ENCODE measurements at places on chromosomes 2 and 18. TPM values are rescaled to one million over a fixed set of nuclear protein-coding genes. Genes with fewer than 3 reads are reported as not detected.
A peak's percentile ranks its signal among the peaks of the same experiment; 100 is the strongest.

DNA sequence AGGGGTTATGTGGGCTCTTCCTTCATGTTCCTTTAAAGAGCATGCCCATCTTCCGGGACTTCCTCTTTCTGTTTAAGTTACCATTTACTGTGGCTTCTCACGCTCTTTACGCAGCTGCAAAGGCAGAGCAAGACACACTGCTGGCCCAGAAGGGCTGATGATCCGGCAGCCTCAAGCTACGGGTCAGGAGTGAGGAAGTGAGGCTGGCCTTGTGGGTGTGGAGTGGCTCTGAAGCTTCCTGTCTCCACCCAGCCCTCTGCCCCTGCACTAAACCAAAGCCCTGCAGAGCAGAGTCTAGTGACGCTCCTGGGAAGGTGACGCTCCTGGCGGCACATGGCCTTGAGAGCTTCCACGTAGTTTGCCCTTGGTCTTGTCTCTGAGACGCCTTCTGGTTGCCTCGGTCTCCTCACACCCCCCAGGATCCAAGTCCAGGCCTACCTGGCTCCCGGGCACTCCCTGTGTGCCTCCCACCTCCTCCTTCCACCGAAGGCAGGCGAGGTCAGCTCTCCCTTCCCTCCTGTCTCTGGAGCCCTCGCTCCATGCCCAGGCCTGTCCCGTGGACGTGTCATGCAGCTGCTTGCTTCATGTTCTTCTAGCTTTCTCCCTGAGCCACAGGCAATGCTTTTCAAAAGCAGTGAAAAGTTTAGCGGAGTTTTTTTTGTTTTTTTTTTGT, 50.3 kb downstream of the ARL4C start:
- no peak for DNase-seq
- H3K36me3 ChIP-seq: no peaks in the 10 kb centered on the region
- H3K27ac ChIP-seq: no peak overlapping the region
- H3K27me3 ChIP-seq: no peaks in the 10 kb centered on the region

DNA sequence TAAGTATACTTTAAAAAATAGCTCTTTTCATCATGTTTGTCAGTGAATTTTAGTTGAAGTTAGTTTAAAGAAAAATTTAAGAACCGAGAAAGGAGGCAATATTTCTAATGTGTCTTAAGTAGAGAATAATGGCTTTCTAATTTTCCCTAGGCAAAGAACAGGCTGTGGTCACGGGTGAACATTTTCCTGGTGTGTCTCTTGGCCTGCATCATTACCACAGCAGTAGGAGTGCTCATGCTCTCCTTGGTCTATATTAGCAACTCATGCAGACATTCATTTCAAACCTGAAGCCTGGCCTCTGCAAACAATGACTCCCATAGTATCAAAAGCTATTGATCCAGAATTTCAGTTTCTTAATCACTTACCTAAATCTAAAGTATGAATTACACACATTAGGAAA, 57.4 kb downstream of the C18orf54 start:
- no peaks in the 10 kb centered on the region for H3K27me3 ChIP-seq
- no peaks in the 10 kb centered on the region for H3K36me3 ChIP-seq
- no peak overlapping the region for H3K27ac ChIP-seq
- no peak for DNase-seq
- no peak overlapping the region for H3K4me3 ChIP-seq
- peaks cover 3% of the 10 kb centered on the region for H3K4me1 ChIP-seq

DNA sequence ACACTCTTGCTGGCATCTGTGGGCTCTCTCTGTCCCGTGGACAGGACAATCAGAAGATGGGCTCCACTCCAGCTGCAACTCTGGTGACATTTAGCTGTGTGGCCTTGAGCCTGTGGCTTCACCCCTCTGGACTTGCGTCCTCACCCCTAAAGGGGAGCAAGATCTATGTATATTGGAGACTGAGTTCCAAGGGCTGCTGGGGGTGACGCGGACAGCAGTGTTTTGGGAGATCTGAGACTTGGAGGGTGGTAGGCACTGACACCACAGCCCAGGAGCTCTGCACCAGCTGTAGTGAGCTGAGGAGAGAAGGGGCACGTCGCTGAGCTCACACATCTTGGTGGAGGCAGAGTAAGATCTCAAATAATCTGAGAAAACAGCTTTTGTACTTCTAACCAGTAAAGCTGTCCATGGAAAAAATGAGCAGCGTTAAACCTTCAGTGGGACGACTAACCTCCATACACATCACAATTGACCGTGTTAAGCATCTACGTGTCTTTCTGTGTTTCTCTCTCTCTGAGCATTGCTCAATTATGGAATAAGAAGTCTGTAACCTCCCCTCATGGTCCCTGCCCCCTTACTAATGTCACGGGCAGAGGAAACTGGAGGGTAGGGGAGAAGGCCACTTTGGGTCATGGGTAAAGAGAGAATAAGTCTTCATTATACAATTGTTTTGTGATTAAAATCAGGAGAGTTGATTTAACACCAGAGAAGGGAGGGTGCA, 85.8 kb downstream of the SH3RF3 start:
- no peak for DNase-seq
- H3K4me3 ChIP-seq: no peak overlapping the region
- no peaks in the 10 kb centered on the region for H3K36me3 ChIP-seq
- no peaks in the 10 kb centered on the region for H3K27me3 ChIP-seq
- no peak overlapping the region for H3K27ac ChIP-seq

DNA sequence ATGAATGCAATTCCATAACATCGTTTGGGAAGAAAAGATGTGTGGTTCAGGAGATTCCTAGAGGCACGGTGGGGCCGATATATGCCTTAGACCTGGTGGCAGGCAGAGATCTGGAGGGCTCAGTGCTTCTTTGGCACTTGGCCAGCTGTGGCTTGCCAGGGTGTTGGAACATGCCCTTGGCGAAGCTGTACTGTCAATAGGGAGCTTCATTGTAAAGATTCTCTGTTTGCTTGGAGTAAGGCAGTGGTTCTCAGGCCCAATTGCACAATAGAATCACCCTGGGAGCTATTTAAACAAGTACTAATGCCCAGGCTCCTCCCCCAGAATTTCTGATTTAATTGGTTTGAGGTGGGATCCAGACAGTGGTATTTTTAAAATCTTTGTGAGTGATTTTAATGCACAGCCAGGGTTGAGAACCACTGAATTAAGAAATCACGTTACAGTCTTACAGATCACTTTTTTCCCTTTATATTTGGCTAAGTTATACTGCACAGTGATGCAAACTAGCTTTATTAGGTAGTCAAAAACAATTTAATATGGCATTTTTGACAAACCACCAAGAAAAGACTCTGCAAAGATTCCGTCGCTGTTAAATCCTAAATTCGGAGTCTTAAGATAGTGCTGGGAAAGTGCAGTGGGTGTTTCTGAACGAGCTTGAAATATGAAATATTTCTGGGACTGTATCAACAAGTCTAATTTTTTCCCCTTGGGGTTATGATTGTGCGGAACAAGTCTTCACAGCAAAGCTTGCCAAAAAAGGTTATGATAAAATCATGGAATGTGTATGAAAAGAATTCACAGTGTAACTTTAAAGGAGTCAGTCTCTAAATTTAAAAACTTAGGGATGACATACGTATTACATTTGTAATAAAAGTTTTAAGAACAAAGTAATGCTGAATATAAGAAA, 78.0 kb downstream of the CRIM1 start:
- H3K4me3 ChIP-seq: peak overlapping the region; percentile 48

DNA sequence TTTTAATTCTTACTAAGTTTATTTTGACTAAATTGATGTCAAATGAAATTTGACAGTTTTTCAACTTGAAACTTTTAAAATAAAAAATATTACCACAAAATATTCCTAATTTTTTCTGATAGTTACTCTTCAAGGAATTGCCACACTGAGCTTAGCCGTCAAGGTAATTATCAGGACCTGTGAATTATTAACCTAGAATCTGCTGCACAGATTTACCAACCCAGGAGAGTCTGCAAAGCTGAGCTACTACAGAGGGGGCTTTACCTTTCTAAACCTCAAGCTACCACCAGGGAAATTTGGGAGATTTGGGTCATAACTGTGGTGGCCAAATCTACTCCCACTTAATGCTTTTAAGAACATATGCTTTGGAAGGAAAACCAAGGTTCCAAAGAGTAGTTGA, 324.6 kb downstream of the CCDC178 start:
- H3K27me3 ChIP-seq: no peaks in the 10 kb centered on the region
- H3K36me3 ChIP-seq: no peaks in the 10 kb centered on the region
- H3K4me3 ChIP-seq: no peak overlapping the region
- no peak overlapping the region for H3K27ac ChIP-seq
- no peak for DNase-seq

GRCh38 chr18:67265464-67266245, 250.9 kb downstream of the DSEL start:
- no peaks in the 10 kb centered on the region for H3K36me3 ChIP-seq
- DNase-seq: no peak
- H3K4me3 ChIP-seq: peak overlapping the region; percentile 28
- H3K27ac ChIP-seq: peak overlapping the region; percentile 87
- H3K4me1 ChIP-seq: peaks cover 26% of the 10 kb centered on the region

DNA sequence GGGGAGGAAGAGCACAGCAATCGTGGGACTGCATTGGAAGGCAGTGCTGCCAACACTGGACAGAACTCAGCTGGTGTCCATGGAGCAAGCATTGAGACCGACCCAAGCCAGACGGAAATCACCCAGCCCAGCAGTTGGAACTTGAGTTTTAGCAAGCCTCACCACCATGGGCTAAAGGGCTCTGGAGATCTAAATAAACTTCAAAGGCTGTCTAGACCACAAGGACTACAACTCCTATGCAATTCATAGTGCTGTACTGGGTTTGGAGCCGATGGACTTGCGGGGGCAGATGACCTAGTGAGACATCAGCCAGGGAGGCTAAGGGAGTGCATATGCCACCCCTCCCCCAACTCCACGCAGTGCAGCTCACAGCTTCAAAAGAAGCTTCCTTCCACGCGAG, 243.6 kb upstream of the SLC39A10 start:
- no peak for DNase-seq
- no peaks in the 10 kb centered on the region for H3K4me1 ChIP-seq
- no peaks in the 10 kb centered on the region for H3K27me3 ChIP-seq
- H3K27ac ChIP-seq: no peak overlapping the region

DNA sequence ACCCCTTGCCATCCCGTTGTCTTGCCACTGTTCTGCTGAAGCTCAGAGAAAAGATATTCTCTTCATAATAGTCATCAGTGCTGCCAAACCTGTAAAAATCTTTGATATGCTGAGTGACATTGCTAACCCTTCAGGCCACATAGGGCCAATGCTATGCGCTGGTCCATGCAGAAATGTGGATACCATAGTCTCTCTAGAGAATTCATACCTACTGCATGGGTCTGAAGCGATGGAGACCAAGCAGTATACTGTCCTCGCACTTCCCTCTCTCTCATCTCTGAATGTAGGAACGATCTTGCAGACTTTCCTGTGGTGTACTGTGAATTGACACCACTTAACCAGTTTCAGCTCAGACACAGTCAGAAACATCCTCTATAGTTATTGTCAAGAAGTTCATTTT, 17.9 kb upstream of the ANKRD44 start:
- H3K36me3 ChIP-seq: no peaks in the 10 kb centered on the region
- no peaks in the 10 kb centered on the region for H3K27me3 ChIP-seq
- H3K4me3 ChIP-seq: no peak overlapping the region
- H3K4me1 ChIP-seq: no peaks in the 10 kb centered on the region

- H3K36me3 ChIP-seq: no peaks in the 10 kb centered on the region
- H3K4me3 ChIP-seq: no peak overlapping the region
- no peak overlapping the region for H3K27ac ChIP-seq
- no peak for DNase-seq
- no peaks in the 10 kb centered on the region for H3K27me3 ChIP-seq
Observed at GRCh38 chr18:56286775-56287325, 351.5 kb downstream of the TXNL1 start.

DNA sequence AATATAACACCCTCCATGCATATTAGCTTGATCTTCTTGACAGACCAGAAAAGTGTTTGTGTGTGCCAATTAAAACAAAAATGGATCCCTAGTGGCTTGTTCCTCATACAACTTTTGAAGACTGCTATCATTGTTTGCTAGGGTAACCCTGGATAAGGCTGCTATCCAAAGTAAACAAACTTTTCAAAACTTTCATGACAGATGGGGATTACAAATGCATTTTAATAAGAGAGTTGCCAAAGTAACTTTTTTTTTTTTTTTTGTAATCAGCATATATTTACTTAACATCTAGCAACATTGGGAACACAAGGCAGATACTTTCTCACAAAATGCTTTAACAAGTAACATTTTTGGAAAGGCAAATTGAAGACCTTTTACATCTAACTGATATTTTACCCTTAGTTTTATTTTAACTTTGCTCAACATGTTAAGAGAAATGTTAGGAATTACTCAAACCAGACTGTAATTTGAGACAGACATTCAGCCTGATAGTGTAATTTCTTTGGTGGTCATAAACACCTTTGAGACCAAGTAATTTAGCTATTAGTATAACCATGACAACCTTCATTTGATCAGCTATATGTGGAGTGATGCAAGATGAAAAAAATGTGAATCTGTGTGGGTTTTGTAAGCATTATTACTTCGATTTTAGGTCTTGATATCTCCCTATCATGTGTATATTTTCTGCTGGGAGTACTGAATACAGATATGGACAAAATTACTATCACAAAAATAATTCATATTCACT, 300.9 kb downstream of the ARHGAP15 start:
- H3K36me3 ChIP-seq: no peaks in the 10 kb centered on the region
- no peak overlapping the region for H3K4me3 ChIP-seq
- H3K27ac ChIP-seq: no peak overlapping the region
- no peak for DNase-seq

- no peak overlapping the region for H3K4me3 ChIP-seq
- DNase-seq: no peak
- no peaks in the 10 kb centered on the region for H3K4me1 ChIP-seq
- H3K27ac ChIP-seq: no peak overlapping the region
- no peaks in the 10 kb centered on the region for H3K27me3 ChIP-seq
Observed at GRCh38 chr2:233063269-233063975, 3.3 kb downstream of the INPP5D start.

DNA sequence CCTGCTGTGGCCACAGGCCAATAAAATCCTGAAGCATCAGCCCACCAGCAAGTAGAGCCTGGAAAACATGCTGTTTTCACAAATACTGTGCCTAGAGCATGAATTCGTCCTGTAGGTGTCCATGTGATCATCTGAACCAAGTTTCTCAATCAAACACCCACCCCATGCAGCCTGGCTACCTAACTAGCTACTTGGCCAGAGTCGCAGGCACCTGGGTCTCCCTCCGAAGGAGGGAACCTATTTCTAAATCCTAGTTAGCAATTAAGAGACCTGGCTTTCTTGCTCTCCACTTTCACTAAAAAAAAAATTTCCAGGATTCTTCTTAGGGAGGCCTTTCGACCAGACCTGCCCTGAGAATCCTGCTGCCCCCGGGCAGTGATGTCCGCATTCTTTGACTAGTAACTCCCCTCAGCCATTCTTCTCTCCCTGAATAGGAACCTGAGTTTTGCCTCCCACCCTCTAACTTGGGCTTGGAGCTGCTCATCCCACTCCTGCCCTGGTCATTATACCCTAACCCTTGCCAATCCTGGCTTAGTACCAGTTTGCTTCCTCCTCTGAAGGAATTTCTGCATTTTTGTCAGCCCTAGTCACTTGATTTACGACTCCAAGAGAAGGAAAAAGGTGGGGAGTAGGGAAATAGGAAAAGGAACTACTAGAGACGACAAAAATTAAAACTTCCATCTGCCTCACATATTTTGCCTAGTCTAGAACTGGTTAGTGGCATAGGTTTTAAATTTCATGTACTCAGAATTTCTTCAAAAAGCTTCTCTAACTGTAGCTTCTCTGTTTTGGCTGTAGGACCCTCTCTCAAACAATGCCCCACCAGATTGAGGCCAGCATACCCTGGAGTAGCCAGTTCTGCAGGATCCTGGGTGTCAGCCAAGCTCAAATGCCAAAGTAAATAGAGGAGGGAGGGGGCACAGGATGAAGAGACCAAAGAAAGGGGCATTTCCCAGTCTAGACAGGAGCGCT, 25.4 kb upstream of the TANK start:
- no peaks in the 10 kb centered on the region for H3K27me3 ChIP-seq
- H3K4me1 ChIP-seq: peaks cover 28% of the 10 kb centered on the region
- H3K27ac ChIP-seq: no peak overlapping the region
- H3K36me3 ChIP-seq: no peaks in the 10 kb centered on the region

Gene VWC2L
- not detected for total RNA-seq

Gene UGT1A7
- total RNA-seq: not detected

Measured in thoracic aorta (tissue), 2 donors.